Cerebellum (tissue), 4 donors: ENCODE measurements at places on chromosomes 7 and 10. TPM values are rescaled to one million over a fixed set of nuclear protein-coding genes. Genes with fewer than 3 reads are reported as not detected.

Gene LMBR1
- total RNA-seq = 149 TPM

Gene CYP26C1
- 9.5 TPM for total RNA-seq

GRCh38 chr7:155785536-155785935, 26.7 kb downstream of the SHH start:
- no peak for DNase-seq

- no peak for DNase-seq
Measured at GRCh38 chr10:65032867-65033769, 1511.9 kb downstream of the REEP3 start.

DNA sequence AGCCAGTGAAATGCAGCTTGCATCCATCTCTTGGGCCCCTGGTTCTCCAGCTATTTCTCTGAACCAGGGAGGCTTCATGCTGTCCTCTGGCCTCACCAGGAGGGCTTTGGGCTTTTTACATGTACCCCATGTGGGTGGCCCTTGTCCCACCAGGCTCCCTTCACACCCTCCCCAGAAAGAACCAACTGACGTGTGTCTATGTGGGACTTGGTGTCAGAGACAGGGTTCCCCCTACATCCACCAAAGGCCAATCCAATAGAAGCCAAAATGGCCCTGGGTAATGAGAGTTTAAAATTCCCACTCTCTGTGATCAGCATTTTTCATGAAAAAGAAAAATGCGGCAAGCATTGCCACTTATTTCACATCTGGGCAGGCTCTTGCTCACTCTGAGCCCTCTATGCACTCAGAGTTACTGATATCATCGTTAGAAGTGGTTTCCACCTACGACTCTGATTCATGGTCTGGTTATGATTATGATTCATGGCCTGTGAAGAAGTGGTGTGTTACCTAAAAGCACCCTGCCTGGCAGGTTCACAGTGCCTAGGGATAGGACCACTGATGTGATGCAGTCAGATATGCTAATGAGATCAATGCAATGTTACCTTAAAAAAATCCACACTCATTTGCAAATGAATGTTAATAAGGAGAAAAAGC, 133.5 kb downstream of the BUB3 start:
- no peak for DNase-seq

Gene TPST1
- 45.0 TPM for total RNA-seq

GRCh38 chr7:11231190-11231589, 257.5 kb downstream of the PHF14 start:
- no peak for DNase-seq

DNA sequence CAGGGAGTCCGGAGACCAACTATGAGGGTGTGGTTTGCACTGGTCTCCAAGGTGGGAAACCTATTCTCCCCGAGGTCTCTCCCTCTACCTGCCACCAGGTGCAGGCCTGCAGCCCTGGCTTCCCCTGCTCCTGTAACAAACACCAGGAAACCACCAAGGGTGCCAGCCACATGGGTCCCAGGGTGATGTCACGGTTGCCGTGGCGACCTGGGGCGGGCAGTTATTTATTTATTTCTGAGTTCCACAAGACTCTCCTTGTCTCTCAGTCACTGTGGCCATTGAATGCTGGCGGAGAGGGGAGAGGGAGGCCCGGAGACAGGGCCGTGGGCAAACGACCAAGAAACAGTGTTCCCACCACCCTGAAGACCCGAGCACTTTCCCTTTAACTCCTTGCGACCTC, 27.0 kb downstream of the MMD2 start:
- DNase-seq = peak; percentile 34

GRCh38 chr10:101261702-101262101, 32.4 kb upstream of the LBX1 start:
- DNase-seq = no peak

DNA sequence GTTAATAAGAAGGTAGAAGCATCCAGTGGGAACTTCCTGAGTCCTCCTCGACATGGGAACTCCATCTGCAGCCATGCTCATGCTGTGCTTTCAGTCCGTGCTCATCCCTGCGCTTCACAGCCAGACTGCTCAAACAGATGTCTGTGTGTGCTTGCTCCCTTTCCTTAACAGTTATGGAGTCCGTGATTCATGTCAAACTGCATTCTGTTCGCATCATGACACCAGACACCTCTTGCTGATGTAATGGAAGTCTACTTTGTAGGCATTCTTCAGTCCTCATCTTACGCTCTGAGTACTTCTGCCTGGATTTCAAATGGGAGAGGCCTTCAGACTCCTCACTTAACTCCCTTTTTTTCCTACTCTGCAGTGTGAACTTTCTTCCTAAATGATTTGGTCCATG, 304.9 kb downstream of the SUGCT start:
- DNase-seq = no peak

DNA sequence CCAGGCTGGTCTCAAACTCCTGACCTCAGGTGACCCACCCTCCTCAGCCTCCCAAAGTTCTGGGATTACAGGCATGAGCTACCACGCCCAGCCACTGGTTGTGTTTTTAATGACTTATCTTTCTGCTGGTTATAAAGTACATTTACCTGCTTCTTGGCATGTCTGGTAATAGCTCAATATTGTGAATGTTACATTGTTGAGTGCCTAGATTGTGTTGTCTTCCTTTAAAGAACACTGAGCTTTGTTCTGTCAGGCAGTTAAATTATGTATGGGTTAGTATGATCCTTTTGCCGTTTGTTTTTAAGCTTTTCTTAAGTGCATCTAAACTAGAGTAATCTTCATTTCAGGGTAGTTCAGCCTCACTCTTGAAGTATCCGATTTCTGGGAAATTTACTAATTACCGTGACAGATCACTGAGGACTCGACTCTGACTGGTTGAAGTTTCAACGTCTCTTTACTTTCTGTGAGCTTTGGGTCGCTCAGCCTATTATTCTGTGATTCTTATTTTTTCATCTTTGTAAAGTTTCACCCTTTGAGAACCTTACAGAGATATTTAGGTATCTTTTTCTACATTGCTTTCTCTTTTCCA, 617.4 kb downstream of the SORCS1 start:
- DNase-seq = no peak

DNA sequence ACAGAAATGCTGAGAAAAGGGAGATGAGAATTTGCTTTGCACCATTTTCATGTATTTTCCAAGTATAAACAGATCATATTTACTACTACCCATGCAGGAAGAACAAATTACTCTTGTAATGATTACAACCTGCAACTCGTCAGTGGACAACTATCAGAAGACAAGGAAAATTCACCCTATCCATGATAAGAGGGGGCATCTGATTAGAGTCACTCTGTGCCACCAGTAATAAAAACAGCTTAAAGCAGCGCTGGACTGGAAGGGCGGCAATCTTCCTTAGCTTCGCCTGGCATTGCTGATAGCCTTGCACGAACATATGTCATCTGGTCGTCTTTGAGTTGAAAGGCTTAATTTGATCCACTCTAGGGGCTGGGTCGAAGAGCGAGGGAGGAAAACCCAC, 162.7 kb downstream of the SFMBT2 start:
- no peak for DNase-seq

- no peak for DNase-seq
Measured at GRCh38 chr7:79570903-79571302, 117.4 kb upstream of the MAGI2 start.

DNA sequence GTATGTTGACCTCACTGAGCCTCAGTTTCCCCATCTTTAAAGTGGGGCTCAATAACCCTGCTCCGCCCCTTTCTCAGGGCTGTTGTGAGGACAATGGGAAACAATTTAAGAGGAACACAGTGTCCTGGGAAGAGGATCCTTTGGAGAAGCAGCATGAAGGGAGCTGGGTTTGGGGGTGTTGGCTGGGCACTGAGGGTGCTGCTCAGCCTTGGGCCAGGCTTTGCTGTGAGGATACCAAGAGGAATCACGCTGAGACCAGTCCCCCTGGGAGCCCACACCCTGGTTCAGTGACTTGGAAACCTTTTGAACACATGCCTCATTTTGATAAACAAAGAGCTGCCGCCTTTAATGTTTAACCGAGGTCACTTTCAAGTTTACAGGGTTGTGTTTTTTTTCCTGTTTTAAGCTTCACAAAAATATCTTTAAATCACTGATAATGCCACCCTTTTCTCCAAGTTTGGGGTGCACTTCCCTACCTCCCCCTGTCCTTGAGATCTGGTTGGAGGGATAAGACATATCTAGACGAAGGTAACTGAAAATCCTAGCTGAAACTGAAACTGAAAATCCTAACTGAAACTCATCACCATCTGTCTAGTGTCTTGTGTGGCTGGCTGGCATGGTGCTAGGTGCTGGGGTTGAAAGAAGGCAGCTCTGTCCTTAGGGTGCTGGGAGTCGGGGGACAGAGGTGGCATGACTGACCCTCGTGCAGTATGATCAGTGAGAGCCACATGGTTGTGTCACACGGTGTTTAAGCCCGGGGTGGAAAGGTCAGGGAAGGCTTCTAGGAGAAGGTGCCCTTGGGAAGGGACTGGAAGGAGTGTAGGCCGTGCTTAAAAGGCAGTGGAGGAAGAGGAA, 27.7 kb downstream of the ZNF775 start:
- DNase-seq = no peak

GRCh38 chr7:2224934-2225333, 7.8 kb downstream of the MAD1L1 start:
- no peak for DNase-seq

Gene PTPRN2
- total RNA-seq = 35.7 TPM
